ENCODE measurements at places on chromosomes 4 and X.

- H3K4me3 ChIP-seq: peak within 1 kb of the TSS; percentile 64
- H3K27ac ChIP-seq: peak within 1 kb of the TSS; percentile 24
- H3K36me3 ChIP-seq: no peaks in the 10 kb centered on the region
Observed at GRCh38 chrX:154458116-154458953, at the start of gene PLXNA3. TSS of gene PLXNA3 (plus strand) at chrX:154458281. CDS start at chrX:154460184, 1,903 bp downstream.

DNA sequence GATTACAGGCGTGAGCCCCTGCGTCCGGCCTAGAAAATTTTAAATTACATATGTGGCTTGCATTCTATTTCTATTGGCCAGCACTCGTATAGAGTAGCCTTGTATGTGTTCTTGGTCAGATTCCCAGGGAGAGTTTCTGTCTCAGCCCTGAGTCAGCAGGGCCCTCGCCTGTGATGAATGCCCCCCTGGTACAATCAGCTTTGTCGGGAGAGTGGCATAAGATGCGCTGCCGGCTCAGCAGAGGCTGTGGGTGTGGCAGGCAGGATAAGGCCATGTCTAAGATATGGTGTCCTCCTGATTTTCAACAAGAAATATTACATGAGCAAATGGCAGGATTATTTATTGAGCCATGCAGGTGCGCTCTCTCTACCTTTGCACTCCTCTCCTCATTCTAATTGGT lies 1.6 kb upstream of the REELD1 start:
- no peak for DNase-seq
- no peaks in the 10 kb centered on the region for H3K36me3 ChIP-seq
- no peak overlapping the region for H3K4me3 ChIP-seq
- H3K27me3 ChIP-seq: no peaks in the 10 kb centered on the region
- H3K27ac ChIP-seq: no peak overlapping the region
- H3K4me1 ChIP-seq: no peaks in the 10 kb centered on the region

DNA sequence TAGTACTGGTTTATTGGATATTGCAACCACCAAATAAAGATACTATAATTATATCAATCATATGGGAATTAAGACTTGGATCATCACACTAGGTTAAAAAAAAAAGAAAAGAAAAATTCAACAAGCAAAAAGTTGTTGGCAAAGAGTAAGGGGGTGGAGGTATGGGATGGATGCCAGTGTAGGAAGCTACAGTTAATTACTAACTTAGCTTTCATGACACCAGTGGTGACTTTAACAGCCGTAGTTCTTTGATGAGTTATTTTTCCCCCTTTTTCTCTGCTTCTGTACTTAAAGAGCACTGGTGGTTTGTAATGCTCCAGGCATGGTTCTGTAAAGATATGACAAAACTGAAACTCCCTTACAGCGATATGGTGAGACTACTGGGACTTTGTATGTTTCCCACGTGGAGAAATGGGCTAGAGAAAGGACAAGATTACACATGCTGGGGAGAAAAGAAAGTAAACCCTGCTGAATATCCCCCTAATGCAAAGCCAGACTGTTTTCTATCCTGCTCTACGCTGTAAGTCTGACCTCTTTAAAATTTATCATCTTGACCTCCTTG lies 210.8 kb downstream of the SPOCK3 start:
- H3K27me3 ChIP-seq: no peaks in the 10 kb centered on the region
- no peak overlapping the region for H3K27ac ChIP-seq
- no peak overlapping the region for H3K4me3 ChIP-seq
- H3K36me3 ChIP-seq: no peaks in the 10 kb centered on the region

DNA sequence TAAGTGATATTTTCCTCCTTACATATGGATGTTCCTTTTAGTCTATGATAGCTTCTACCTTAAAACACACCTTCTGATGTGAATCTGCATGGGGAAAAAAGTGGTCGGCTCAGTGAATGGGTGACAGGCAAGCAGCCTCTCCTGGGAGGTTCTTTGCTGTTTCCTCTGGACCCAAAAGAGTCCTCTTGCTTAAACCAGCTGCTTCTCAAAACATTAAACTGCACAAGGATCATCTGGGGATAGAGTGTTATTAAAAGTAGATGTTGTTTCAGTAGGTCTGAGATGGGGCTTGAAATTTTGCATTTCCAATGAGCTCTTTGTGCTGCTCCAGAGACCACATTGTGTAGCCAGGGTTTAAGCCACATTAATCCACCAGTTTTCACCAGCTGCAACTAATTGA lies 452.9 kb downstream of the IL1RAPL1 start:
- H3K27ac ChIP-seq: no peak overlapping the region
- no peaks in the 10 kb centered on the region for H3K4me1 ChIP-seq
- H3K36me3 ChIP-seq: no peaks in the 10 kb centered on the region
- no peaks in the 10 kb centered on the region for H3K27me3 ChIP-seq
- H3K4me3 ChIP-seq: no peak overlapping the region

- no peaks in the 10 kb centered on the region for H3K27me3 ChIP-seq
- H3K4me1 ChIP-seq: no peaks in the 10 kb centered on the region
- no peaks in the 10 kb centered on the region for H3K36me3 ChIP-seq
- no peak overlapping the region for H3K27ac ChIP-seq
Observed at GRCh38 chr4:107423677-107424405, 296.2 kb downstream of the PAPSS1 start.

DNA sequence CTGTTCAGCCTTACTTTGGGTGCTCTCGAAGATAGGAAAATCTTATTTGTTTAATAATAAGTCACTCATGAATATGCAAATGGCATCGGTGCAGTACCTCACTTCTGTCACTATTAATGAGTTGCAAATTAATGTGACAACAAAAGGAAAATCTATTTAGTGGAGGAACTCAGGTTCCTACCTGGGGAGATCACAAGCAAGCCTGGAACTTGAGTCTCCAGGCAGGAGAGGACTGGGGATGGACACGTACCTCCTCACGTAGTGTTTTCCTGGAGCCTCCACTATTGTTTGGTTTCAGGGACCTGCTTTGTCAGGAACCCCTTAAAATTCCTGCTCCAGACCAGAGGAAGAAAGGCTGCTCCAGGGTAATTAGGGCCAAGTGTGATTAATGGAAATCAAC lies 82.1 kb downstream of the BCOR start:
- peaks cover 13% of the 10 kb centered on the region for H3K4me1 ChIP-seq
- H3K36me3 ChIP-seq: no peaks in the 10 kb centered on the region
- no peak for DNase-seq
- no peaks in the 10 kb centered on the region for H3K27me3 ChIP-seq
- no peak overlapping the region for H3K4me3 ChIP-seq
- H3K27ac ChIP-seq: no peak overlapping the region

- H3K36me3 ChIP-seq: no peaks in the 10 kb centered on the region
- no peaks in the 10 kb centered on the region for H3K27me3 ChIP-seq
- H3K27ac ChIP-seq: no peak overlapping the region
- no peak for DNase-seq
- H3K4me1 ChIP-seq: no peaks in the 10 kb centered on the region
Observed at GRCh38 chr4:71545168-71545567, 206.3 kb downstream of the SLC4A4 start.

DNA sequence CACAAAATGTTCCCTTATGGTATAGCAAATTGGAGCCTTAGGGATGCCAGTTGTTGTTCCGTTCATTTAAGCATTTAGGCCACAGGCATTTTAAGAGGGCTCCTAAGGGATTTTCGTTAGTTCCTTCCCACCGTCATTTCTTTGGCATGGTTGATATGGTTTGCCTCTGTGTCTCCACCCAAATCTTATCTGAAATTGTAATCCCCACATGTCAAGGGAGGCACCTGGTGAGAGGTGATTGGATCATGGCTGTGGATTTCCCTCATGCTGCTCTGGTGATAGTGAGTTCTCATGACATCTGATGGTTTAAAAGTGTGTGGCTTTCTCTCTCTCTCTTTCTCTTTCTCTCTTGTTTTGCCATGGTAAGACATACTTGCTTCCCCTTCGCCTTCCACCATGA lies 104.1 kb downstream of the ASB9 start:
- no peaks in the 10 kb centered on the region for H3K27me3 ChIP-seq
- DNase-seq: no peak
- H3K4me3 ChIP-seq: no peak overlapping the region

- peaks cover 86% of the 10 kb centered on the region for H3K27me3 ChIP-seq
- H3K4me1 ChIP-seq: peaks cover 37% of the 10 kb centered on the region
- no peaks in the 10 kb centered on the region for H3K36me3 ChIP-seq
- peak overlapping the region; percentile 75 for H3K27ac ChIP-seq
Observed at GRCh38 chr4:54228056-54228527, 1.0 kb upstream of the PDGFRA start.

DNA sequence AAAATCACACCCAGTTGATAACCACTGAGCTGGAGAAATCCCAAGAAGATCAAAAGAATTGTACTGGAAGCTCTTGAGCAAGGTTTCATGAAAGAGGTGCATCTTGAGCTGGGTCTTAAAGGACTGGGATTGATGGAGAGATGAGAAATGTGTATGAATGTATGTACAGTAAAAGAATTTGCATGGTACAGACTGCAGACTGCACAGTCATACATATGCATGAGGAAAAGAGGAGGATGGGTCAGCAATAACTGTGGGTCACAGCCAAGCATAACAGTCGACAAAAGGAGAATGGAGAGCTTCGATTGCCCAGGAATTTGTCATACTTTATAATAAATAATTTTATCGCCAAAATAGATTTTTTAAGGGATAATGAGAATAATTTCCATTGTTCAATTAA lies 4.8 kb upstream of the RELL1 start:
- H3K4me3 ChIP-seq: no peak overlapping the region
- peaks cover 6% of the 10 kb centered on the region for H3K4me1 ChIP-seq
- H3K36me3 ChIP-seq: no peaks in the 10 kb centered on the region
- no peak for DNase-seq
- no peaks in the 10 kb centered on the region for H3K27me3 ChIP-seq

- no peaks in the 10 kb centered on the region for H3K36me3 ChIP-seq
- H3K4me3 ChIP-seq: no peak overlapping the region
- H3K4me1 ChIP-seq: peaks cover 20% of the 10 kb centered on the region
Observed at GRCh38 chr4:101187841-101188240, 159.5 kb downstream of the PPP3CA start.

GRCh38 chr4:44157611-44158277 lies 290.9 kb downstream of the KCTD8 start:
- no peak overlapping the region for H3K4me3 ChIP-seq
- H3K36me3 ChIP-seq: no peaks in the 10 kb centered on the region
- no peak overlapping the region for H3K27ac ChIP-seq
- DNase-seq: no peak

Measured in upper lobe of right lung (tissue), 1 donor.